ENCODE measurements at places on chromosomes 4 and X.

DNA sequence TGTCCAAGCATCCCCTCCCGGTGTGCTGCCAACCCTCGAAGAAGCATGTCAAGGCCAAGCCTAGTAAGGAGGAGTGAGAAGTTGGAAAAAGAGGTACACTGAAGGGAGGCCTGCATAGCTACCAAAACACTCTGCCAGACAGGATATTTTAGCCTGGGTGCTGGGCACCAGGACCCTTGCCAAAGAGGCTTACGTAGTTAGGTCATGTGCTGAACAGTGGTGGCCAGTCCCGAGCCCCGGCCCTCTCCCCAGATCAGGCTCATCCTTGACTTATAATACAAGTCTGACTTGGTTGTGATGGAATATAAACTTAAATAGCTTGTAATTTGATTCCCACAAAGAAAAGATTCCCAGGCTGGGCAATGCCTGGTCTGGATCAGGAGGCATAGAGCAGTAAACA, 149.3 kb downstream of the ARHGEF9 start:
- no peak for DNase-seq
- H3K4me3 ChIP-seq: no peak overlapping the region
- no peaks in the 10 kb centered on the region for H3K36me3 ChIP-seq
- no peaks in the 10 kb centered on the region for H3K4me1 ChIP-seq
- H3K27ac ChIP-seq: no peak overlapping the region
- no peaks in the 10 kb centered on the region for H3K27me3 ChIP-seq

DNA sequence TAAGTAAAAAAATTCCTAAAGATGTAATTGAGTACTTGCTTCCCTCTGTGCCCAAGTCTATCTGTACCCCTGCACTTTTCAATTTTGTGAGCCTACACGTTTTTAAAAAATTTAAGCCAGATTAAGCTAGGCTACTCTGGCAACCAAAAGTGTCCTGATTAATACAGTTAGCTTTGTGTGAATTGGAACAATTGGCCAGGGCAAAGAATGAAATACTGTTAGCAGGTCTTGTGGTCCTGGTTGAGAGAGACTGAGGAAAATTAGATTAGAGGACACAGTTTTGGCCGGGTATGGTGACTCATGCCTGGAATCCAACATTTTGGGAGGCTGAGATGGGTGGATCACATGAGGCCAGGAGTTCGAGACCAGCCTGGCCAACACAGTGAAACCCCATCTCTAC, 293.3 kb downstream of the RAPGEF2 start:
- no peak overlapping the region for H3K27ac ChIP-seq
- H3K27me3 ChIP-seq: no peaks in the 10 kb centered on the region
- DNase-seq: no peak
- H3K36me3 ChIP-seq: no peaks in the 10 kb centered on the region
- H3K4me3 ChIP-seq: no peak overlapping the region

DNA sequence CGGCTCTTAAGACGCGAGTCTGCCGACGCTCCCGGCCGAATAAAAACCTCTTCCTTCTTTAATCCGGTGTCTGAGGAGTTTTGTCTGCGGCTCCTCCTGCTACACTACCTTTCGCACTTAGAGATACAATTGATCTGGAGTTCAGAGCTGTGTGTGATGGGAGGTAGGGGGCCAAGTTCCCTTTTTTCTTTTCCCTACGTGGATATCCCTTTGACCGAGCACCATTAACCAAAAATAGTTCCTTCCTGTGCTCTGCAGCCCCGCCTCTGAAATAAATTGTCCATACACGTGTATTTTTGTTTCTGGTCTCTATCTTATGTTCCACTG, 555 bp upstream of the PGM2 start:
- no peaks in the 10 kb centered on the region for H3K4me1 ChIP-seq
- H3K27me3 ChIP-seq: no peaks in the 10 kb centered on the region
- peak; percentile 41 for DNase-seq
- H3K36me3 ChIP-seq: peaks cover 6% of the 10 kb centered on the region
- H3K4me3 ChIP-seq: peak overlapping the region; percentile 99

DNA sequence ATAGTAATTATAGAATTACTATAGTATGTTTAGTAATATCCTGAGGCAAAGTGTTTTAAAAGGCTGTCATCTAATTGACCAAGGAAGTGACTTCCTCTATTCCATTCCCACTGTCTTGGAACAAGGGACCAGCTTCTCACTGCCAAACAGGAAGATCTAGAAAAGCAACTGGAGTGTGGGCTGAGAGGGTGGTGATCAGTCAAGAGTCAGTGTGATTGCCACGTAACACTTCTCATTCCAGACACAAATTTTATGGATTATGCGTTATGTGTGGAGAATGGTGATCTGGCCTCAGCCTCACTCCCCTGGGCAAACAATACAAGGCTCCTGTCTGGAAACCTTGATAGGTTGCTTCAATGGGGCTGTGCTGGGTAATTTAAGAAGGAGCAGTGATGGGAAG, 60.0 kb downstream of the RRAGB start:
- H3K4me3 ChIP-seq: no peak overlapping the region
- no peaks in the 10 kb centered on the region for H3K36me3 ChIP-seq
- H3K27me3 ChIP-seq: no peaks in the 10 kb centered on the region
- H3K27ac ChIP-seq: no peak overlapping the region

- no peaks in the 10 kb centered on the region for H3K4me1 ChIP-seq
- no peaks in the 10 kb centered on the region for H3K36me3 ChIP-seq
- peak; percentile 74 for DNase-seq
- no peak overlapping the region for H3K27ac ChIP-seq
- no peak overlapping the region for H3K4me3 ChIP-seq
Observed at GRCh38 chrX:71128915-71129765, 10.7 kb downstream of the MED12 start.
